ENCODE measurements at places on chromosomes 2 and 18.

DNA sequence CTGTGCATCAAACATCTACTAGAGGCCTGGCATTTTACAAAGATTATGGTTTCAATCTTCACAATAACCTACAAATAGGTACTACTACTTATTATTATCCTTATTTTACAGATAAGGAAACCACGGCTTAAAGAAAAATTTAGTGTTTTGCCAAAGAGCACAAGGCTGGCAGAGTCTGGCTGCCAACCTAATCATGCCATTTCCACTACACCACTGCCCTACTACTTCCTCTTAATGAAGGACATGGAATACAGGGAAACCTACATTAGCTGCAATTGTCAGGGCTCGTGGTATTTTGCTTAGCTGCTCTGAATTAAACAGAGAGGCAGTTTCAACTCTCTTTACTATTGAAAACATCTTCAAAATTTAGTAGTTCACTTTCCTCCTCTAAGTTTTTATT lies 5.9 kb downstream of the MBOAT2 start:
- DNase-seq, result no peak

- no peak for DNase-seq
These were observed 82.2 kb upstream of the PNPT1 start for GRCh38 chr2:55775828-55776227.

GRCh38 chr2:223647258-223647952 lies 45.2 kb upstream of the SCG2 start:
- no peak for DNase-seq

DNA sequence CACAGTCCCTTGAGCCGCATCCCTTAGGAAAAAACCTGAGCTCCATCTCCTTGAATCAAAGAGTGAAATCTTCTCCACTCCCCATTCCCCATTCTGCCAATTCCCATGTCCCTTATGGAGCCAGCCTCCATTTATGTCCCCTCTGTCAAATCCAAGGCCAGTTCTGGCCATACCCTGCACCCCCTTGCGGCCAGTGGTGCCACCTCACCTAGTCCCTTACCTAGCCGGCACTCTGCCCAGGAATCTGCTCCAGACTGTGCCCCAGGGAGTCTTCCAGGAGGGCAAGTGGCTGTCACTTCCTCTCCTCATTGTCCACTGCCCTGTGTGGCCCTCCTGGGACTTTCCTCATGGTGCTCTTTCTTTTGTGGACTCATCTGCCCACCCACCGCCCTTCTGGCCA lies 195.4 kb upstream of the RMP24 start:
- no peak for DNase-seq

DNA sequence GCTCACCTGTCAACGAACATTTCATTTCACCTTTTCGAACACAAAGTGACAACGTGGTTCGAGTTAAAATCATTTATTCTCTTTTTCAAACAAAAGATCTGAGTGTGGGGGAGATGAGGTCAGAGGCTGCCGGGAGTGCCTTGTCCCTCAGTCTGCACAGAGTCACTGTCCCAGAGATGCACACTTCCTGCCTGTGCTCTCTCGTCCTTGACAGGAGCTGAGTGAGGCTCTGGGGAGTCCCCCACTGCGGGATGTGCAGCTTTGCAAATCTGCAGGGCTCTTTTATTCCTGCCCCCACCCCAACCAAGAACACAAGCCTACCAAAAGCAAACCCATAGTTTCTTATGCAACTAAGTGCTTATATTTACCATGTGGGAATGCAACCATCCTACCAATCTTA lies 497.8 kb downstream of the EIPR1 start:
- no peak for DNase-seq

Measured in CD4-positive, alpha-beta T cell treated with Interleukin-10 for 1 hour (primary cell).